B cell (primary cell): ENCODE measurements at places on chromosomes 6 and 20. TPM values are rescaled to one million over a fixed set of nuclear protein-coding genes. Genes with fewer than 3 reads are reported as not detected.

GRCh38 chr6:143490244-143490643 lies 21.3 kb downstream of the FUCA2 start:
- no peak for DNase-seq

PAQR8 gene
- 8.5 and 8.9 TPM in 2 replicates for total RNA-seq

DNA sequence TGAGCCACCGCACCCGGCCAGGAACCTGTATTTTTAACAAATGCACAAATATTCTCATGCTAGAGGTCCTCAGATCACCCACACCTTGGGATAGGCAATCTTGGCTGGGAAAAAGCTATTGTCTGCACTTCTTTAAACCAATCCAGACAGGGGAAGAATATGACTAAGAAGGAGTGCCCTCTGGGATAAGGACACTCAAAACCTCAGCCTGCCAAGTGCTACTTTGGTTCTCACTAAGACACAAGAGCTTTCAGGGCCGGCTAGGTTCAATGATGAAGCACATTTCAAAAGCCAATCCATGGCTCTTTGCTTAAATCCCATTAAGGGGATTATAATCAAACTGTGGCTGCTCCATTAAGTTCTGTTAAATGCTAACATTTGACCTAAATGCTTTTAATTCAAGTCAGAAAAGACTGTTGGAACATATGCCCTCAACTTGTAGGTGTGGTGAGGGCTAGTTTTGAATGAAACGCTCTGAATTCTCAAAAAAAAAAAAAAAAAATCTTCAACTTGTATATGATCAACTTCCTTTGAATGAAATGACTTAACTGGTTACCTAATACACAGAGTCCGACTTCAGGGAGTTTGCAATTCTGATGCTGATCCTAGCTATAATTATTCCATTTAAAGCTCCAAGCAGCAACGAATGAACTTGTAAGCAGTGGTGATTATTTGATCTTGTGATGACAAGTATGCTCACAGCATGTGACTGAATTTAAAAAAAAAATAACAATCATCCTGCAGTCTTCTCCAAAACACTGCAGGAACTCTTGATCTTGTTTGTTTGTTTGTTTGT lies 56.6 kb downstream of the SLC23A2 start:
- no peak for DNase-seq

ADGRF1 gene
- not detected in 2 replicates for total RNA-seq

- DNase-seq, result no peak
These were observed 83.7 kb upstream of the MPC1 start for GRCh38 chr6:166466178-166467122.

C6orf132 gene
- total RNA-seq, result 0.05 TPM in 1 of 2 replicates, not detected in the other
